ENCODE measurements at places on chromosomes 7 and 10. TPM values are rescaled to one million over a fixed set of nuclear protein-coding genes. Genes with fewer than 3 reads are reported as not detected.

DNA sequence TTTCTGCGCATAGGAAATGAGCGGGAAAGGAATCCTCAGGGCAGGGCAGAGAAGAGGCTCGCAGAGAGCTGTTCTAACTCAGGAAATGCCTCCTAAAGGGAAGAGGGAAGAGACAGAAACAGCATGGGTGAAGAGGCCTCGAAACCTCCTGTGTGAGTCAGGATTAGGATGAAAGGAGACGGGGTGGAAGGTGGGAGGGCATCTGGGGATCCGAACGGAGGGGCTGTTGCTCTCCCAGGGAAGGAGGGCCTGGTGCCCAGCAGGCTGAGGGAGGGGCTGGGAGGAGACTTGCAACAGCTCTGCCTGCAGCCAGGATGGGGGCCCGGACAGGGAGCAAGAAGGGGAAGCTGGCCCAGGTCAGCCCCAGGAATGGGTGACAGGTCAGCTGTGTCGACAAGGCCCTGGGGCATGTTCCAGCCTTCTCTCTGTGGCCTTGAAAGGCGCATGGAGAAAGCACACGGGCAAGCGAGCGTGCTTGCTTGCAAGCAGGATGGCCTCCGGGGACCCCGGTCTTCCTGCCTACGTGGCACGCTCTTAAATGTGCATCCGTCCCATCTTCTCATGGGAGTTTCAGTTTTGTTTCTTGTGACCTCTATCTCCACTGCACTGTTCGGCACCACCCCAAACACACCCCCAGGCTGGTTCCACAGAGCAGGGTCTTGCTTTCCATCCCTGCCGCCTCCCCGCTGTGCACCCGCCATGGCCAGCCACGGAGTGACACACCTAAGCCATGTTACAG is 63.5 kb downstream of the HIPK2 start:
- no peak for DNase-seq

Gene AQP1
- 0.72 TPM for total RNA-seq

Gene DLG5
- 23.4 TPM for total RNA-seq

Gene STAG3
- 0.69 TPM for total RNA-seq

DNA sequence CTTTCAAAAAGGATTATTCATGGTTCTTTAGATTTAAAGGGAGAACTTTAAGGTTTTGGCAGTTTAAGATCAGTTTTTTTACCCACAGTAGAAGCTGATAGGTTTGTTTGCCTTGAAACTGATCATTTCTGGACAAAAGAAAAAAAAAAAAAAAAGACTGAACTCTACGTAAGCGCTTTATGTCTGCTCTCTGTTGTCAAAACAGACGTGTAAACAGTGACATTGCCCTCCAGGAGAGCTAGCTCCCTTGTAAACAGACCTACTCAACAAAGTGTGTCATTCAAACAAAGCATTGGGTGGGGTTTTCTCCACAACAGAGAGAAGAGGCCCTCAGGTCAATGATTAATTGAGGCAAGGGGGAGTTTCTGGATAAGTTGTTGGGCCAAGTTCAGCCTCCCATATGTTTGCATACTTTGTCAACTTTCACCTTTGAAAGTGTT is 568.1 kb upstream of the LRRN3 start:
- peak; percentile 80 for DNase-seq

- no peak for DNase-seq
These were observed 421.1 kb upstream of the SEMA3C start for GRCh38 chr7:81339946-81340345.

GRCh38 chr7:67616517-67616916 is 619.9 kb downstream of the TYW1 start:
- no peak for DNase-seq

GRCh38 chr10:109203646-109204353 is 719.5 kb downstream of the XPNPEP1 start:
- DNase-seq, result no peak

- no peak for DNase-seq
These were observed 12.4 kb upstream of the BMPER start for GRCh38 chr7:33892945-33893344.

Gene GLRX3
- 175 TPM for total RNA-seq

GRCh38 chr10:92839191-92840085 is 8.9 kb upstream of the EXOC6 start:
- DNase-seq, result no peak
